ENCODE measurements at places on chromosomes 7 and 10. TPM values are rescaled to one million over a fixed set of nuclear protein-coding genes. Genes with fewer than 3 reads are reported as not detected.

SPAG6 gene
- not detected for total RNA-seq

- H3K27me3 ChIP-seq: no peaks in the 10 kb centered on the region
- DNase-seq: no peak
- H3K27ac ChIP-seq: no peak overlapping the region
- H3K36me3 ChIP-seq: no peaks in the 10 kb centered on the region
Measured at GRCh38 chr10:112775892-112776674, 174.0 kb upstream of the TCF7L2 start.

DNA sequence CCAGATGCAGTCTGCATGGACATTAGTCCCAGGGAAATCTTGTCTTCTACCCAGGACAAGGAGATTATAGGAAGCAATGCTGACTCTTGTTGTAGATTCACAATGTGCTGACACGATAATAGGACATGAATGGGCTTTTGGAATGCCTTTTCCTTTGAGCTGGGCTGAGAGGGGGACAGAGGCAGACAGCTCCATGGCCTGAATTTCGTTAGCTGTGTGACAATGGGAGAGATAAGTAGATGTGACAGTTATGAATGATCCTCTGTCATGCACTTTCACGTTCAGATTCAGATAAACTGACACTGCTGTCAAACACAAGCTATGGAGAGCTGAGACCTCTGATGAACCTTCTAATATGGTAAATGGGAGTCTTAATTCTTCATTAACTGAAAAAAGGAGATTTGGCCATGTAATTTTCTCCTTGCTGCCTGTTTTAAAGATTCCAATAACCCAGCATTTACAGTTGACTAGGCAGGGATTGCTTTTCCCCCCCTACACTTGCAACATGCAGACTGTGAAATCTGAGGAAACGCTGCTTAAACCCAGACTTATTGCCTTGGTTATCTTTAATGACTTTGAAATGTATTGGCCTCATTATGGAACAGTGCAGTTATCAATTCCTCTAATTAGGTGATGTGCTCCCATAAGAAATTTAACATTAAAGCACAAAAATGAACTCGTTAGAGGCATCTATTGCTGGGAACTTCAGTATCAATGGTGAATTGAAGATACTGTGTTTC, 669.3 kb downstream of the AUTS2 start:
- no peak for DNase-seq
- no peaks in the 10 kb centered on the region for H3K4me1 ChIP-seq
- no peak overlapping the region for H3K27ac ChIP-seq
- no peaks in the 10 kb centered on the region for H3K27me3 ChIP-seq
- no peak overlapping the region for H3K4me3 ChIP-seq

GRCh38 chr7:155108144-155108901, 38.2 kb downstream of the HTR5A start:
- no peaks in the 10 kb centered on the region for H3K27me3 ChIP-seq
- no peaks in the 10 kb centered on the region for H3K4me1 ChIP-seq
- no peak overlapping the region for H3K27ac ChIP-seq
- no peak for DNase-seq
- no peaks in the 10 kb centered on the region for H3K36me3 ChIP-seq
- no peak overlapping the region for H3K4me3 ChIP-seq

DNA sequence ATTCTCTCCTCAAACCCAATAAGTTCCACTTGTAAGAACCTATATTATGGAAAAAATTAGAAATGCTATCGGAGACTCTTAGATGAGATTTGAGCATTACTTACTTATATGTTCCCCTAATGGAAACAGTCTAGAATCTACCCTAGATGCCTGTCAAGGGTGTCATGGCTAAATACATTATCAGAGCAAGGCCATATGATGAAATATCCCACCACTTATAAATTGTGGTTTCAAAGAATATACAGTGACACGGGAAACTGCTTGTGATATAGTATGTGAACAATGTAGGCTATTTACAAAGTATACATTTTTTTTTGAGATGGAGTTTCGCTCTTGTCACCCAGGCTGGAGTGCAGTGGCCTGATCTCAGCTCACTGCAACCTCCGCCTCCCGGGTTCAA, 46.3 kb upstream of the CTBP2 start:
- no peak overlapping the region for H3K27ac ChIP-seq
- no peak for DNase-seq
- no peaks in the 10 kb centered on the region for H3K27me3 ChIP-seq
- no peaks in the 10 kb centered on the region for H3K36me3 ChIP-seq
- H3K4me1 ChIP-seq: no peaks in the 10 kb centered on the region
- no peak overlapping the region for H3K4me3 ChIP-seq

DNA sequence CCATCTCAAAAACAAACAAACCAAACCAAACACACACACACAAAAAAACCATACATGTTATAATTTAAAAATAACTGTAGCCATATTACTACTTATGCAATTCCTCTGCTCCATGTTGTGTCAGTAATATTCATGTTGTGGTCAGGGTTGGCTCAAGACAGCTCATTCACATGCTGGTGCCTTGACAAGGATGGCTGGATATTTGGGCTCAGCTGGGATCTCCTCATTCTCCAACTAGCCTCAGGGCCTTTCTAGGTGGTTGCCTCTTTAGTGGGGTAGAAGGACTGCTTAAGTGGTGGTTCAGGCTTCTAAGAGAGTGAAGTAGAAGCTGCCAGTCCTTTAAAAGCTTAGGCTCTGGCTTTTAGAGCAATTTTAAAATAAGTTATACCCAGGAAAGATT, 189.3 kb downstream of the ADRA2A start:
- no peak overlapping the region for H3K27ac ChIP-seq
- DNase-seq: no peak

DNA sequence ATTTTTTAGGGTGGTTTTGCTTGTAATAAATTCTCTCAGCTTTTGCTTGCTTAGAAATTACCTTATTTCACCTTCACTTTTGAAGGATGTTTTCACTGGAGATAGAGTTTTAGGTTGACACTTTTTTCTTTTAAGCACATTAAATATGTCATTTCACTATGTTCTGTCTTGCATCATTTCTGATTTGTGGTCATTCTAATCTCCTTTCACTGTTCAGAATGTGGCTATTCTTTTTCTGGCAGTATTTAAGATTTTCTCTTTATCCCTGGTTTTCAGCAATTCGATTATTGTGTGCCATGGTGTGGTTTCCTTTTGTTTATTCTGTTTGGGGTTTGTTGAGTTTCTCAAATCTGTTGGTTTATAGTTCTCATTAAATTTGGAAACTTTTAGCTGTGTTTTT, 1065.6 kb downstream of the KCNMA1 start:
- no peaks in the 10 kb centered on the region for H3K4me1 ChIP-seq
- no peak overlapping the region for H3K27ac ChIP-seq

All from CD4-positive, alpha-beta memory T cell (primary cell).